ENCODE measurements at places on chromosomes 11 and 22.
A peak's percentile ranks its signal among the peaks of the same experiment; 100 is the strongest.

- DNase-seq, result no peak
These were observed 5.8 kb downstream of the KLHL35 start for GRCh38 chr11:75427181-75427580.

DNA sequence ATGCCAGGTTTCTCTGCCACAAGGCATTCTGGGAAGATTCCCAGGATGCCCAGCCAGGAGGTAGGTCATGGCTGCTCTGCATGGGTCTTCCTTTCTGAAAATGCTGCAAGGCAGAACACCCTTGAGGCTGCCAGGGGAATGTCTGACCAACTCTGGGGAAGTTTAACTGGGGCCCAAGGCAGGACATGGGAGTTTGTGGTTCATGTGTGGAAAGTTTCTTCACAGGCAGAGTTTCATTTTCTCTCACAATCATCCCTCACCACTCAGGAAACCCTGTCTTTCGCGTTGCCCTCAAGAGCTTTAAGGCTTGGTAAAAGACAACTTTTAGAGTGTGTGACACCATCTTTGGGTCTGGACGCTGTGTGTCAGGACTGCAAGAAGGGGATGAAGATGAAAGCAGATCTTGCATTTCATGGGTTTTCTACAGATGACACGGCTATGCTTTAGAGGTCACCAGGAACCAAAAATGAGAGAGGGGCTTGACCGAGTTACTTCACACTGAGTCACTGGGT, 133.5 kb downstream of the CD44 start:
- peak; percentile 9 for DNase-seq

DNA sequence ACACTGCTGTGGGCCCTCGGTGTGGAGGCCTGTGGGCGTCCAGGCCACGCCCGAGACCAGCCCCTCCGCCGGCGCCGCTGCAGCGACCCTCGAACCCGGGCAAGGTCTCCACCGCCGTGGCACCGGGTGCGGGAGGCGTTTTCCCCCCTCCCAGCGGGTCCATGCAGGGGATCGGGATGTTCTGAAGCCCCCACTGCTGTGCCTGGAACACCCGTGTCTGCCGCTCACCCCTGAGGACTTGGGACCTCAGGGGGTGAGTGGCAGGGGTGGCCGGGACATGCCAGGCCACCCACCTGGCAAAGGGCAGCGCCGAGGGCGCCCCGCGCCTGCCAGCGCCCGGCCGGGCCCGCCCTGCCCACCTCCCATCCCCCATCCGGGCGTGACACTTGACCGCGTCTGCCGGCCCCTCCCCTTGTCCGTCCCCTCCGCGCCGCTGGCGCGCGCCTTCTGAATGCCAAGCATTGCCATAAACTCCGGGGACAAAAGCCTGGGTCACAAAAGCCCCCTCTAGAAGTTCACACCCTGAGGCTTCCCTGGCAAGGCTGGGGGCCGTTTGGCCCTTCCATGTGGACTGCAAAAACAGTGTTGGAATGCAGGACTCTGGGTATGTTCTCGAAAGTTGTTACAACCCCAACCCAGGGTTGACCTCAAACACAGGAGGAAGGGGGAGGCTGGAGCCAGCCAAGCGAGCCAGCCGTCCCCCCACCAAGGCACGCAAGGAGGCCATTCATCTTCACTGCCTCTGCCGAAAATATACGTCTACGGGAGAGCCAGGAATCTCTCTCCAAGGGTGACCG, 819 bp upstream of the KCNQ1OT1 start:
- DNase-seq, result no peak

GRCh38 chr11:77040401-77040777, 6.2 kb downstream of the B3GNT6 start:
- no peak for DNase-seq

GRCh38 chr11:111694851-111695250, 71.3 kb downstream of the PPP2R1B start:
- DNase-seq, result no peak

DNA sequence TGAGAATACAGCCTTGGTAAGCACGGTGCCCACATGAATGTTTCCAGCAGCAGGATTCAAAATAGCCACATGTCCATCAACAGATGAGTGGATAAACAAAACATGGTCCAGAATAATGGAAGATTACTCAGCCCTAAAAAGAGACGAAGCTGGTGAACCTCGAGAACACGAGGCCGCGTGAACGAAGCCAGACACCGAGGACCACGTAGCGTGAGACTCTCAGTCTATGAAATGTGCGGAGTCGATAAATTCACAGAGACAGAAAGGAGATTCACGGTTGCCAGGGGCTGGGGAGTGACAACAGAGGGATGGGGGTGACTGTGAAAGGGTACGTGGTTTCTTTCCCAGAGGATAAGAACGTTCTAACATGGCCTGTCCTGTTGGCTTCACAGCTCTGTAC, 2.9 kb upstream of the ASCL2 start:
- DNase-seq, result no peak

DNA sequence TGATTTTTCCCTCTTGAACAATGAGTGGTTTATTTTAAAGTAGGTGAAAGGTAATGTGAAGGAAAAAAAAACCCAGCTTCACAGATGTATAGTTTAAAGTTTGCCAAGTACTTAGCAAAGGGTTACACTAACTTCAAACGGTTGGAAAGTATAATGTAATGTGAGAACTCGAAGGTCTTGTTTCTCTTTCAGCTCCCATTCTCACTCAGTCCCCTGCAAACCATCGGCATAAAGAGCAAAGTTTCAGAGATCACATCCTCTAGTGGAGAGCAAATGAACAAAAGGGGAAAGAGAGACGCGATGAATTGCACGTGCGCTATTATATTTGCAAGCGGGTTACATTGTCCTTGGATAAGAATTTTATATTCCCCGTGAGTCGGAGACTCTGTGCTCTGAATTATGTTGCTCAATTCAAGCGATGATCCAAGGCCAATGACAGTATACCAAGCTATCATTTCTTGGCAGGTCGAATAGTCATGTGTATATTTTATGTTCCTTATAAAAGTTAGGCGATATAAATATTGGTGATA, 37.6 kb upstream of the BIRC3 start:
- DNase-seq, result no peak

GRCh38 chr11:78784321-78785061, 209.8 kb upstream of the NARS2 start:
- no peak for DNase-seq

GRCh38 chr11:83599066-83599465, 312.9 kb upstream of the CCDC90B start:
- DNase-seq, result no peak

DNA sequence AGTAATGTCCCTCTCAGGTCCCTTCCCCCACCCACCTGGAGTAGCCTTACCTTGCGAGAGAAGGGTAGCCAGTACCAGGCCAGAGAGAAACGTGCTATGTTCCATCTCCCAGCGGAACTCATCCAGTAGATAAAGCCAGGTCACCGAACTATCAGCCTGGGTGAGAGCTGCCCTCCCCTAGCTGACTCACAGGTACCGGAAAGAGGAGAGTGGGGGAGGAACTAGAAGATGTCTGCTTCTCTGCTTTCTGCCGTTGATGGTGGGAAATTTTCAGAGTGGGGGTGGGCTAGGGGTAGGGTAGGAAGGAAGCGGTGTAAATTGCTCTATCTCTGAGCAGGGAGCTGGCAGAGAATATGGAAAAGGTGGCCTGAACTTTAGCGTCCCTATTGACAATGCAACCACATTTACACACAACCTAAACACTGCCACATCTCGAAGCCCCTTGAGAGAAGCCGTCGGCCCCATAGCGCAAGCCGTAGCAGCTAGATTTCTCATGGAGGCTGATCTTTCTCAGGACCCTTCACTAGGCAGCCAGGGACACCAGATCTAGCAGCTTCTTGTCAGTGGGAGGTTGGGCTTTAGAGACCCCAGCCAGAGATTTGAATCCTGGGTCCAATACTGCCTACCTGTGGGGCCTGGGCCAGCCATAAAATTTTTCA, at the start of gene CD3D:
Gene CD3D (minus strand): TSS at position 203 of the 659 bp plus-strand sequence. CDS start 98 bp downstream, at position 105.
- DNase-seq, result peak; percentile 74

GRCh38 chr11:2688381-2689231, 11.2 kb downstream of the KCNQ1OT1 start:
- no peak for DNase-seq

Measured in stimulated activated CD4-positive, alpha-beta T cell treated with anti-CD3 and anti-CD28 coated beads, Interleukin-2, amount 100 ng/mL, for 4 hours (primary cell).